ENCODE measurements at places on chromosomes 4 and X.

DNA sequence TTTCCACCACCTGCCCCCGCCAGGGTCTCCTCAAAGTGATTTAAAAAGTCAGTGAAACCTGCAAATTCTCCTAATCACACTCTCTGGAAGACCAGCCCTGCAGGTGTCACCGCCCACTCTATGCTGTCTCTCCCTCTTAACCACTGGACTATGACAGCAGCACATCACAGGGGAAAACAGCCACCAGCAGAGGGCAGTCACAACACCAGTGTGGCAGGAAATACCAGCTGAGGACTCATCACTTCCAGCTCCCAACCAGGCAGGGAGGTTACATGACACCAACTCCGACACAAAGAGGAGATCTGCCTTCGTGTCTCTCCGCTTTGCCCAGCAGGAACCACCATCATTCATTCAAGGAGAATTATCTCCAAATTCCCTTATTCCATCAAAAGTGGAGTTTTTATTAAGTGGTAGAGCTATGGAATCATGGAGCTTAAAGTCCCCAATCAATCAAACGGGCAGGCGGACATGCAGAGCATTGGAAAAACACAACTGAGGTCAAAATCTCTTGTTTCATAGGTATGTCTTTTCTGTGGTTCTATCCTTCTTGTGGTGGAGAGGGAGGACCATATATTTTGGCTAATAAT lies 91.3 kb downstream of the NSUN7 start:
- peak; percentile 81 for DNase-seq

DNA sequence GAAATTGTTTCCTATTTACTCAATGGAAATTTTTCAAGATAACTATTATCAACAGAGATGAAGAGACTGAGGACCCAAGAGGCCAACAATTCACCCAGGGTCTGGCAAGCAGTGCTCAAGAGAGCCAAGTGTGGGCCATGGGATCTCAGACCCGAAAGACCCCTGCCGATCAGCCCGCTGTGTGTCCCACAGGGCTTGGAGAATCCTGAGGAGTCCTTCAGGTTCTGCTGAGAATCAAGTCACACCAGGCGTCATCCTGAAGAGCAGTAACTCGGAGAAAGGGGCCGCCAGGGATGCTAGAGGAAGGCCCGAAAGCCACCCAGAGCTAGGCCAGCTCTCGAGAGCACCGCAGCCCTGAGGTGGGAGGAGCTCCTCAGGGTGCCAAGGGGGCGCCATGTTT lies 48.7 kb downstream of the FGFRL1 start:
- DNase-seq = no peak

GRCh38 chr4:150079081-150079581 lies 886 bp downstream of the DCLK2 start:
- peak; percentile 44 for DNase-seq

DNA sequence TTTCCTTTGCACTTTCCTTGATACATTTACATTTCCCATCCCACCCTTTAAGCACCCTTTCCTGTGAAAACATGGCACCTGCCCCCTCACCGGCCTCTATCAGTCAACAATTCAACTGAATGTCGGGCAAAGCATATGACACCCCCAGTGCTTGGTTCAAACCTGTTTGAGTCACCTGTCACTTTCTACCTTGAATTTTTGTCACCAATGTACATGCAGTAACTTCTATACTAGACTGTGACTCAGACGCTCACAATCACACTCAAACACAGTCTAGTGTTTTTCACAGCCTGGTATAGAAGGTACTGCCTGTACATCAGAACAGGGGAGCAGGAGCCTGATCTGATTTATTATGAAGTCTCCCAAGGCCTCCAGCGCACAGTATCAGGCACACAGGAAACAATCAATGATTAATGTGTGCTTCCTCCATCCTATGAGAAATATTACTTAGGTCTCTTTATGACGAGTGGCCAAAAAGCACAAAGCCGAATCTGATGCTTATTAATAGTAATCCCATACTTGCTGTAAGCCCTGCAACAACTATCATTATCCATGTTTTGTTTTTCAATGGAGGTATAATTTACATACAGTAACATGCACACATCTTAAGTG lies 49.2 kb upstream of the FAM9C start:
- DNase-seq = no peak

DNA sequence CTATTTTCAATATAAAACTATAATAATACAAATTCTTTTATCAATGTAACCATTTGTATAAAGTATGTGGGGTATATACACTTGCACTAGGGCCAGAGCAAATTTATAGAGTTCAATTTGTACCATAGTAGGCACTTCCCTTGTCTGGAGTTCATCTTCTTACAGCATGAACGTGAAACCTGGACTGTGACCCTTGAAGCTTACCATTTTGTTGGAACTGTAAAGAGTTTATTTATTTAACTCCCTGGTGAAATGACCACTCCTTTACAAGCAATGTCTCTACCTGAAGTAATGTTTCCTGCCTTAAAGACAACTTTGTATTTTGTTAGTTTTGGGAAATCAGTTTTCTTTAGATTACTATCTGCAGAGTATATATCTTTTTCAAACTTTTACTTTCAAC lies 188.2 kb downstream of the ARAP2 start:
- no peak for DNase-seq
